ENCODE measurements at places on chromosomes 16 and 17.
A peak's percentile ranks its signal among the peaks of the same experiment; 100 is the strongest.

DNA sequence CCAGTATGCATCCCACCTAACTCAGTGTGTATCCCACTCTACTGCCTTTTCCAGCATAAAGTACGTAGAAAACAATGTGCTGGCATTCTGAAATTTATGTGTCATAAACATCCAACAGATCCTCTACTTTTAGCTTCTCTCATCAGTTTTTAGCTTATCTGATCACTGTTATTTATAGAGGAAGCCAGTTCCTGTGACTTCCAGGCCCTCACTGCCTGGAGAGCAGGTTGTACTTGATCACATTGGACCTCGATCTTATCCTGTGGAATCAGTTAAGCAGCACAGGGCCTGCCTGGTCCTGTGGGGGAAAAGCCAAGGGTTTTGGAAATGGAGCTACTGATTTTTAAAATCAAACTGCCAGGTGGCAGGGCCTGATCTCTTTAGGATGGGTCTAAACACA lies 30.8 kb downstream of the PRSS54 start:
- DNase-seq: no peak

DNA sequence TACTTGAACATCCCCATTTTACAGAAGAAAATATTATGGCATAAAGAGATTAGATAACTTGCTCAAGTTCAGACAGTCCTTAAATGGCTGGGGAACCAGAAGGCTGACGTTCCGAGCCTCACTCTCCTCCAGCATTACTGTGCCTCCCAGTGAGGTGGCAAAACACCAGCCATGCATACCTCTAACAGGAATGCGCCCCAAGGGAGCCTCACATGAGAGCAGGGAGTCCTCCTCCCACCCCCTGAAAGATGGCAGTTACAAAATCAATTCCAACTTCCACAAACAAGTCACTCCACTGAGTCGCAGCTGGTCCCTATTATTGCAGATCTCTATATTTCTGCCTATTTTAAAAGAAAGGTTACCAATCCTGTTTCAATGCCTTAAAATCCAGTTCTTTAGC lies 55.5 kb downstream of the ANKFY1 start:
- no peak for DNase-seq

DNA sequence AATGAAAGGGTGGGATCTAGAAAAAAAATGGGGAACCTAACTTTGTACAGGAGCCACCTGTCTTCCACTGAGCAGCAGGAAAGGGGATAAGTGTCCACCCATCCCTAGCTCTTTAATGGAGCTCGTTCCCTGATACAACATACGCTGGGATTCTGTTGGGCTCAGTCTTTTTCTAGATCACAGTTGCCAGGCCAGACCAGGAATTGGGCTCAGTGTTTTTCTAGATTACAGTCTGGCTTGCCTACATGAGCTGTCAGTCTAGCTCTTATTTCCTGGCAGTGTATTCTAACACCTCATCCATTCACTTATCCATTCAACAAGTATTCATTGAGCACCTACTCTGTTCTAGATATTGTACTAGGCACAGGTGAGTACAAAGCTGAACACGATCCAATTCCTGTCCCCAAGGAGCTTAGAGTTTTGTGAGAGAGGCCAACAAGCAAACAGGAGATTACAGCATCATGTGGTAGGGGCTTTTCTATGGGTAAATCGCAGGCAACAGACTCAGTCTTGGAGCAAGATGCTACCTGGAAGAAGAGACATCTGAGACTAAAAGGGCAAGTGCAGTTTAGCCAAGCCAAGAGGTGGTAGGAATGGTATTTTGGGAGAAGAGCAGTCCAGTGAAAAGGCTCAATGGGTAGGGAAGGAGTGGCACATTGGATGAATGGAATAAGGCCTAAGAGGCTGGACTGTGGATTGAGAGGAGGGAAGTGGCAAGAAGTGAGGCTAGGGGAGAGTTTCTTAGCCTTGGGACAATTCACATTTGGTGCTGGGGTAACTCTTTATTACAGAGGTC lies 138.0 kb upstream of the HS3ST2 start:
- no peak for DNase-seq

GRCh38 chr17:28227316-28228108 lies 91.5 kb upstream of the TMEM97 start:
- no peak for DNase-seq

DNA sequence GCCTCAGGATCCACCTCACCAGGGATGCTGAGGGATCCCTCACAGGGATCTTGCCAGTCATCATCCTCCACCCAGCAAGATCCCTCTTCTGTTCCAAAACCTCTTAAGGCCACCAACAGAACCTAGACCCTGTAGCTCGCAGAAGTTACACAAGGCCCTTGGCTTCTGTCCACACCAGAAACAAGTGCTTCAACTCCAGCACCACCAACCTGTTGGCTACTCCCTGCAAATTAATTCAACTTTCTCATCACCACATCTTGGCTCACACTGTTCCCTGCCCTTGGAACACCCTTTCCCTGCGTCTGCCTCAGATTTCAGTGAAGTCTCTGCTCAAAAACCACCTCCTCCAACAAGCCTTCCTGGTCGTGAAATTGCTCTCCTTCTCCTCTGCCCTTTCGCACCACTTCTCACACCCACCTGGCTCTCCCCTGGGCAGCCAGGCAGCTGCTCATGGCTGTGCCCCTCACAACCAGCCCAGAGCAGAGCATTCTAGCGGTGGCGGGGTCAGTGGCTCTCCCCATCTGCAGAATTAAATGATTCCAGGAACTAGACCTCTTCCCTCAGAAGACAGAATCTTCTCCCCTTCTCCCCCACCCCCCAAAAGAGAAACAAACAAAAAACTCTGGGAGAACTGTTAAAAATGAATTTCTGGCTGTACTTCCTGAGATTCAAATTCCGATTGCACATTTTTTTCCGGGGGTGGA lies 1.8 kb downstream of the PLLP start:
- DNase-seq: no peak

- no peak for DNase-seq
Measured at GRCh38 chr17:13594310-13594709, 7.4 kb downstream of the HS3ST3A1 start.

GRCh38 chr17:62573480-62574117 lies 53.9 kb upstream of the MRC2 start:
- DNase-seq: no peak

DNA sequence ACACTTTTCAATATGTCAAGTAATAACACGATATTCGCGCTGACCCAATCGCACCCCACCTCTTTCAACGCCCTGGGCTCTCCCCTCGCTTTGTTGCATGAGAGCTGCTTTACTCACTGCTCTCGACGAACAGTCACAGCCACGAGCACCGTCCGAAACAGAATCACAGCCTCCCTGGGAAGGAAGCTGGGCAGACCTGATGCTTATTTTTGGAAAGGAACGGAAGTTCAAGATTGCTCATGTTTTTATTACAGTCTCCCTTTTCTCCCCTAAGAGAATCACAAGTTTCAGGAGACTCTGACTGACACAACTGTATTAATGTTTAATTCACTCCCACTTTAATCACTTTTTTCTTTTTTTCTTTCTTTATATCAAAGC lies 67.8 kb downstream of the ANKRD11 start:
- no peak for DNase-seq

GRCh38 chr17:66466840-66467367 lies 164.5 kb downstream of the PRKCA start:
- DNase-seq: no peak

GRCh38 chr16:4537376-4538343 lies 913 bp downstream of the CDIP1 start:
- DNase-seq: peak; percentile 62

DNA sequence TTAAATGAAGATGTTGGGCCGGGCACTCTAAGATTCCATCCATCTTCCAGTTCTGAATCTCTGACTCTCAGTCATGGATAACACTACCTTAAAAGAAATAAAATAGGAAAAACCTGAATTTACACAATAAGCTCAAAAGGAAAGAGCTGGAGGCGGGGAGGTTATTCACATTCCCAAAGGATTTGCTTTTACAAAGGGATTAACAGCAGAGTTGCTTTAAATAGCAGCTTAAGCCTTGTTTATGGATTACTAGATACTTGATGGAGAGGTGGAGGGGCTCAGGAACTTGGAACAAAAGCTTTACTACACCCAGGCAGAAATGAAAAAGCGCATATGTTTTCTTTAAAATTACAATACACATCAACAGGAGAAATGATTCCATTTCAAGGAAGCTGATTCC lies 84.5 kb downstream of the XYLT1 start:
- DNase-seq: no peak

- DNase-seq: no peak
Measured at GRCh38 chr17:77654850-77655249, 303.7 kb upstream of the TNRC6C start.

DNA sequence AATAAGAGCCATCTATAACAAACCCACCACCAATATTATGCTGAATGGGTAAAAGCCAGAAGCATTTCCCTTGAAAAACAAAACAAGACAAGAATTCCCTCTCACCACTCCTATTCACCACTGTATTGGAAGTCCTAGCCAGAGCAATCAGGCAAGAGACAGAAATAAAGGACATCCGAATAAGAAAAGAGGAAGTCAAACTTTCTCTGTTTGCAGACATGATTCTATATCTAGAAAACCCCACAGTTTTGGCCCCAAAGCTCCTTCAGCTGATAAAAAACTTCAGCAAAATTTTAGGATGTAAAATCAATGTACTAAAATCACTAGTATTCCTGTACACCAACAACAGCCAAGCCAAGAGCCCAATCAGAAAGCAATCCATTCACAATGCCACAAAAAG lies 271.8 kb upstream of the AXIN2 start:
- DNase-seq: no peak

- no peak for DNase-seq
Measured at GRCh38 chr17:48270899-48271298, 159.1 kb downstream of the SKAP1 start.

DNA sequence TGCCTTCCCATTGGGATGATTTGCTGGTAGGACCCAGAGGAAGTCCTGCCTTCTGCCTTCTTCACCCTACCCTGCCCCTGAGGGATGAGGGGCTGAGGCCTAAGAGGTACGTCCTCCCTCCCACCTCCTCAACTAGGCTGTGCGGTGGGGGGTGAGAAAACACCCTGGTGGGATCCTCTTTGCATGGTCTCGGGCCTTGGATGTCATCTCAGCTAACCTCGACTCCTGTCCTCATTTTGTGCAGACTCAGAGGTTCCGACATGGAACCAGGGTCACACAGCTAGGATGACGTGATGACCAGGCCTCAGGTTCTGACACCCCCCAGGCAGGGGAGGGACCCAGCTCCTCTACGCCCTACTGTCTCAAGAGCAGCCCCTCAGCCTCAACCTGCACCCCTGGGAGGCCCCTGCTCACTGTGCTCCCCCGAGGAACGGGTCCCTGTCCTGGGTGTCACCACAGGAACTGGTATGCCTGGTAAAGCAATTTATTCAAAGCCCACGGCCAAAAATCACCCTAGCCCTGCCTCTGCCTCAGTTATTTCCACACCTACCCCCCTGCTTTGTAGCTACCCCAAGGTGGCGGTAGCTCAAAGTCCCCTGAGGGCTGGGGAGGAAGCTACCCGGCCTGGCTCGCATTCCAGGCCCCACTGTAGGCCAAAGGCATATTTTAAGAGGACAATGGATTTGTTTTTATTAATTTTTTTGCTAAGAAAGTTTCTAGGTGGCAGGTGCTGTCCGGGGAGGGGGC lies 17.5 kb downstream of the UNC13D start:
- DNase-seq: no peak

DNA sequence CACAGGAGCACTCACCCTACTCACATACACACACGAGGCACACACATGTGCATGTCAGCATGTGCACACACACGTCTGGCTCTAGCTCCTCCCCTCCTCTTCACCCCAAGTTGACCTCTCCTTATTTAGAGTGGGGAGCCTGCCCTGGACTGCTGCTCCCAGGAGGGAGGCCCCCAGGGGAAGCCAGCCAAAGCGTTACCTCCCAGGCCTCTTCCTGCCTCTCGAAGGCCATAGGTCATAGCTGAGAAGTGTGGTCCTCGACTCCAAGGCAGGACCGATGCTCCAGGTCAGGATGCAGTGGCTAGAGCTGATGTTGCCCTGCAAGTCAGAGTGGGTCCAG lies 18.8 kb downstream of the POLR3K start:
- DNase-seq: no peak

DNA sequence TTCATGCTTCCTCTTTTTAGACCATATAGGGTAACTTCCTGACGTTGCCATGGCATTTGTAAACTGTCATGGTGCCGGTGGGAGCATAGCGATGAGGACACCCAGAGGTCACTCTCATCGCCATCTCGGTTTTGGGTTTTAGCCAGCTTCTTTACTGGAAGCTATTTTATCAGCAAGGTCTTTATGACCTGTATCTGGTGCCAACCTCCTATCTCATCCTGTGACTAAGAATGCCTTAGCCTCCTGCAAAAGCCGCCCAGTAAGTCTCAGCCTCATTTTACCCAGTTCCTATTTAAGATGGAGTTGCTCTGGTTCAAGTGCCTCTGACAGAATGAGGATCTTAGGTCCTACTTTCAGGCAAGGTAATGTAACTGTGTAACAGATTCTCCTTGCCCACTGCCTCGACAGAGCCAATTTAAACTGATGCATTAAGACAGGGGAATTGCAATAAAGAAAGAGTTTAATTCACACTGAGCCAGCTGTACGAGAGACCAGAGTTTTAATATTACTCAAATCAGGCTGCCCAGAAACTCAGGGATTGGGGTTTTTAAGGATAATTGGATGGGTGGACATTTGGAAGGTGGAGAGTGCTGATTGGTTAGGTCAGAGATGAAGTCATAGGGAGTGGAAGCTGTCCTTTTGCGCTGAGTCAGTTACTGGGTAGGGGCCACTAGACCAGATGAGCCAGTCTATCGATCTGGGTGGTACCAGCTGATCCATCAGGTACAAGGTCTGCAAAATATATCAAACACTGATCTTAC lies 59.9 kb upstream of the ATF7IP2 start:
- DNase-seq: no peak

DNA sequence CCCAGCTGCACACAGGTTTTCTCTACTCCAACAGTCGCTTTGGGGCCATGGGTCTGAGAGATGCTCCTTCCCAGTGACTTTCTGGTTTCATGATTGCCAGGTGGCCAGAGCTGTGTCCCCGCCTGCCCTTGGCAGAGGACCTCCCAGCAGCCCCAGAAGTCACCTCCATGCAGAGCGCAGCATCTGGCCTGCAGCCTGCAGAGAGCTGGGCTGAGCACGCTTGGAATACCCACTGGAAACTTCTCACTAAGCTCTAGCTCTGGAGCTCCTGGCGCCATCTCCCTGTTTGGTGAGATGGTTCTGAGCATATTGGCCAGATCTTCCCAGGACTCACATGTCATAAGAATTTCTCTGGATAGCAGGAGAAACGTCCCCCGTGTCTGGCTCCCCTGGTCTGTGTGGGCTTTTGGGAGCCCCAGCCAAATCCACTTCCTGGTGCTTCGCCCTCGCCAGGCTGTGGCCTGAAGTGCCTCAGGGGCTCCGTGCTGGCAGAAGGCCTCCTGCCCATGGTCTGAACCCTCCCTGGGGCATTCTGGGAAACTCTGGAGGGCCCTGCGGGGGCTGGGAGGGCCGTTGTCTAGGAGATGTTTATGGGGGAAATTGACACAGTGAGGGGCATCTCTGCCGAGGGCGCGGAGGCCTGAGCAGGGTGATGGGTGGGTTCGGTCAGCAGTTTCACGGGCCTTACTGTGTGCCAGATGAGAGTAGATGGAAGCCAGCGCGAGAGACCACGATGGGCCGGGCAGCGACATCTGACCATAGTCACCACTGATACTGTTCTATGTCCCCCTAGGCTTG lies 73.2 kb upstream of the CIBAR2 start:
- no peak for DNase-seq

All from hypothalamus (tissue), 51 donors.